ENCODE measurements at places on chromosomes 5 and 9.

DNA sequence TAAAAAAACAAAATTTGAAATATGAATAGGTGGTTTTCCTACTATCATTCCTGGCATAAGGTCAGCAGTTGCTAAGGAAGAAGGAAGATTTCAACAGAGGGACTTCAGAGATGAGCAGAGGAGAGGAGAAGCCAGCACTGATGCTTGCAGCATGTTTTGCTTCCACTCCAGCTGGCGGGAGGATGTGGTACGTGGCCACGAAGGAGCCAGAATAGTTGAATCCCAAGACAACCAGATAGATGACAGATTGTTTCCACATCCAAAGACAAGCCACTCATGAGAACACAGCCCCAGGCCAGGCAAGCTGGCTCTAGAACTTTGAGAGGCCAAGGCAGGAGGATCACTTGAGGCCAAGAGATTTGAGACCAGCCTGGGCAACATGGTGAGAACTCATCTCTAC lies 15.1 kb downstream of the TIMD4 start:
- no peak for DNase-seq

GRCh38 chr9:114184866-114185265 lies 29.5 kb downstream of the COL27A1 start:
- no peak for DNase-seq

- DNase-seq: no peak
Observed at GRCh38 chr5:63451188-63451587, 511.1 kb downstream of the HTR1A start.

- DNase-seq: no peak
Observed at GRCh38 chr5:172549696-172550095, 91.4 kb upstream of the NEURL1B start.

- DNase-seq: no peak
Observed at GRCh38 chr9:86921151-86921923, 26.0 kb downstream of the GAS1 start.

DNA sequence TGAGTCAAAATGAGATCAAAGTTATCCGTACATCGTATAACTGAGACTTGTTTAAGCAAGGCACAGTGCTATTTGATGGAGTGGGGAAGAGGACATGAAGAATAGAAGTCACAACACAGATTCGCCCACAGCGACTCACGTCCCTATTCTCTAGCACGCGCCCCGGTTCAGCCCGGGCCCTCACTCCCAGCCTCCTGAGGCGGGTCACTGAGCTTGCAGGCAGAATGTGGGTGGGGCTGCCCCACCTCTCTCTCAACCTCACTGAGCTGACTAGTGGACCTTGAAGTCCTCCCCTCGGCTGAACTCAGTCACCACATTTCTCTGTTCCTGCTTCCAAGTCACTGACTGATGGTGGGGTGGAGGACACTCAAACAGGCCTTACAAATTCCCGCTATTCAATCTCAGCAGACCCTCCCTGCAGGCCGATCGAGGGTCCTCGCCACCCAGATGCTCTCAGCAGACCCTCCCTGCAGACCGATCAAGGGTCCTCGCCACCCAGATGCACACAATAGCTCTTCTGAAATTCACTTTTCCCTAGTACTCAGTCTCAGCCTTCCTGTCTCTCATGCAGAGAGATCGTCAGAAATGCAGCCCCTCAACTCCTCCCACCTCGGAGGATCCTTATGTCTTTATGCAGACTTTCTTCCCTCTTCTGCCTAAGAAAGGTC lies 12.9 kb downstream of the GLDC start:
- no peak for DNase-seq

DNA sequence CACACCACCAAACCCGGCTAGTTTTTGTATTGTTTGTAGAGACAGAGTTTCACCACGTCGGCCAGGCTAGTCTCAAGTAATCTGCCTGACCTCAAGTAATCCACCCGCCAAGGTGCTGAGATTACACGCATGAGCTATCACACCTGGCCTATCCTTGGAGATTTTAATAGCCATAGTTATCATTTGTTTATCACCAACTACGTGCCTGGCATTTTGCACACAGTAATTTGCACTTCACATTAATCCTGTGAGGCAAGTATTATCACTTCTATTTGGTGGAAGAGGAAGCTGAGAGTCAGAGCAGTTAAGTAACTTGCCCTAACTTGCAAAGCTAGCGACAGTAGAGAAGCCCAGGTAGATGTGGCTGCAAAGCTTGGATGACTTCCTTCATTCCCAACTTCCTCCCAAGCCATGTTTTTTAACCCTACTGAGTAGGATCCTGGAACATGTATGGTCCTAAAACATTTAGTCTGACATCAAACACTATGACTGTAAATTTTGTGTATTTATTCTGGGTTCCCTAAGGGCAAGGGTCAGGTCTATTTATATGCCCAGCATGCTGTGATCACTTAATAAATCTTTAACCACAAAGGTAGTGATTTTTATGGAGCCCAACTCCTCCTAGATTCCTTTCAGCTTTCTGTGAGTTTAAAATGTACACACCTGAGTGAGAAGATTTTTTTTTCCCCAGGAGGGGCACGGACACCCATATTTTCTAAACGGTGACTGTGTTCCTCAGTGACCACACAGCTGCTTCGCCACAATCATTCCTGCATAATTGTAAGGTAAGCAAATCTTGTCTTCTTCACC lies 100.2 kb upstream of the RAI14 start:
- no peak for DNase-seq

DNA sequence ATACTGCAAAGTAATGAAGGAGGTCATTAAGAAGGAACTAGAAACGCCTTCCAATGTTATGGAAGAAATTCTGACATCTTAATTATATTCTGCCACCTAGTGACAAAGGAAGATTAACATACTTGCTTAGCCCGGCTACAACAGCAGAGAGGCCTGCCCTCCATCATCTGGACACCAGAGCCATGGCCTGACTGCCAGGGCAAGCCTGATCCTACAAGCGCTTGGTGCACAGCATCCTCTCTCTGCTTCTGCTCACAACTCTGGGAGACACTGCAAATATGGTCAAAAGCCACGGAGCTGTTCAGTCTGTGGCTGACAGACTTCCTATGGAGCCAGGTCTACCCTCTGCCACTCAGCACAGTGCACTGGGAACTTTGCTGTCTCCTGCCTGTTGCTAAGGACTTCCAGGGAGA lies 87.3 kb upstream of the SLC44A1 start:
- DNase-seq: no peak

DNA sequence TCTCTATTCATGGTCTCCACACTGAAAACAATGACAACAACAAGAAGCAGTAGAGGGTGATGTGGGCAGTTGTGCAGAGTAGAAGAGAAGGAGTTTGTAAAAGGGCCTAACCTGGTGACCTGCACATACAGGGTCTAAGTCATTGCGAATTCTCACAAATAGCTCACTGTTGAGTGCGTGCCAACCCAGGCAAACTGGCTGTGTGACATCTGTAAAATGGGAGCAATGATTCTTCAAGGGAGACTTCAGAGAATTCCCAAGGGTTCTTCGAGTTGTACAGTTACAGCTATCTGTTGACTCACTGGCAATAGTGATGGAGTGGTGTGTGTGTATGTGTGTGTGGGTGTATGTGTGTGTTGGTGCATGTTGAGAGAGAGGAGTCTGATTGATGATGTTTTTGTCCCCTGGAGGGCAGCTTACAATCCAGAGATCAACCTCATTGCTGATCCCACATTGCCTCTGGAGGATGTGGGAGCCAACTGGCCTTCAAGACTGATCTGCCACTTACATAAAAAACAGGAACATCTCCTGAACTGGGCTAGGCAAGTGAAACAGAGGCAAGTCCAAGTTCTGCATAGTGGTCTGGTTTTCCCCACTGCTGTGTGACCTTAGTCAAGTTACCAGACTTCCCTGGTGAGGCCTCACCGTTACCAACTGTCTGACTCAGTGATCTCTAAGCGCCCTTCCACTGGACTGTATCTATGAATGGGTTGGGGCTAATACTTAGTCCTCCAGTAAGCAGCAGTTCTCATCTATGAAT lies 3.2 kb downstream of the FAT2 start:
- DNase-seq: no peak

- no peak for DNase-seq
Observed at GRCh38 chr9:84170521-84171141, 169.9 kb downstream of the SLC28A3 start.

GRCh38 chr9:86069206-86069869 lies 30.0 kb downstream of the GOLM1 start:
- DNase-seq: no peak

- no peak for DNase-seq
Observed at GRCh38 chr9:37437010-37437409, 14.5 kb downstream of the GRHPR start.

DNA sequence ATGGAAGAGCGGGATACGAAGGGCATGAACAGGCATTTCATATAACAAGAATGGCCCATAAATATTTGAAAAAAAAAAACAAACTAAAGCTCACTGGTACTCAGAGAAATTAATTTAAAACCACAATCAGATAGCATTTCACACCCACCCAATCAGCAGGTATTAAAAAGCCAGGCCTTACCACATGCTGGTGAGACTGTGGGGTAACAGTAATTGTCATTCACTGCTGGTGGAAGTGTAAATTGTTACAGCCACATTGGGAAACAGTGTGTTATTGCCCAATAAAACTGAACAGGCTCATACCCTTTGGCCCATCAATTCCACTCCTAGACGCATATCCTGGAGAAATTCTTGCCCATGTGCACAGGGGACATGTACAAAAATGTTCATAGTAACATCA lies 66.0 kb downstream of the PLAC8L1 start:
- no peak for DNase-seq

DNA sequence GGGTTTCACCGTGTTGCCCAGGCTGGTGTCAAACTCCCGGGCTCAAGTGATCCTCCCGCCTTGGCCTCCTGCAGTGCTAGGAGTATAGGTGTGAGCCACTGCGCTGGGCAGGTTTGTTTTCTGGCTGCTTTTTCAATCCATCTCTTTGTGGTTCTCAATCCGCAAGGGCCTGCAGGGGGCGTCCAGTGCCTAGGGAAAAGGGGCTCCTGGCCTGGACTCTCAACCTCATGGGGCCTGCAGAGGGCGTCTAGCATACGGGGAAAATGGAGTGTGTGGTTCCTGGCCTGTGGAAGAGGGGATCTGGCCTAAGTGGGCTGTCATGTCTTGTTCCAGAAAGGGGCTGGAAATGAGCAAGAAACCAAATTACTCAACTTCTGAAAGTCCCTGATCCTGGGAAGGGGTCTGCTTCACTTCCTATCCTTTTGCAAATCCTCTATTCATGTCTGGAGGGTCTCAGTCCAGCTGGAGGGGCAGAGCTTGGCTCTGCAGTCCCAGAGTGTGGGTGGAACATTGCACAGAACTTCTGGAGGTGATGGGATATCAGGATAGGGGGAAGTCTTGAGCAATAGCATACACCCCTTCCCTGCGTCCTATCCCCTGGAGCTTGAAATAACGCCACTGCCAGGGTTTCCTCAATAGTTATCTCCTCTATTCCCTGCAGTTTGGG lies 12.7 kb upstream of the CCL27 start:
- peak; percentile 63 for DNase-seq

DNA sequence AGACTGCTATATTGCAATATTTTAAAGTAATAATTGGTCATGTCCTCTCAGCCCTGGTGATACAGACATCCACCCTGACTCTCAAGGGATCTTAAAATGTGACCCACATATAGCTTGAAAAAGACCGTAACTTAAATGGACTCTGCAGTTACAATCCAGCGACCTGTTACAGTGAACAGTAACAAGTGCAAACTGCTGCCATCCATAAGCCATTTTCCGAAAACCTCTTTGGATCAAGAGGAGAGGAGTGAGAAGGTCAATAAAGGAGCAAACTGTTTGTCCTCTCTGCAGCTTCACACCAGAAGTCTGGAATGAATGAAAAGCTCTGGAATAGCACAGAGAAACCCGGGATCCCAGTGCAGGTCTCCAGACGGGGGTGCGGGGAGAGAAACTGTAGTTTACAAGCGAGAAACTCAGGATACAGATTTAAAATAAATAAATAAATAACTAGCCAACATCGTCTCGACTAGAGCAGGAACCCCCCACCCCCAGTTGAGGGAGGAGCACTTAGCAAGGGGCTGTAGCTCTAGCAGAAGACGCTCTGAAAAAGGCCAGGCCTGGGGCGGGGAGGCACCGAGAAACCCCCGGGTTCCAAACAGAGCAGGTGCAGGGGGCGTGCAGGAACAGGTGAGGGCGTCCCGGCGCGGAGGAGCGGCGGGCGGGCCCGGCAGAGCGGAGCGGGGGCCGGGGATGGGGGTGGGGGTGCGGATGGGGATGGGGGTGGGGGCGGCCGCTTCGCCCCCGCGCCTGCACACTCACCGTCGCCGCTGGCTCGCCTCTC lies 572 bp downstream of the ZDHHC21 start:
- peak; percentile 24 for DNase-seq

DNA sequence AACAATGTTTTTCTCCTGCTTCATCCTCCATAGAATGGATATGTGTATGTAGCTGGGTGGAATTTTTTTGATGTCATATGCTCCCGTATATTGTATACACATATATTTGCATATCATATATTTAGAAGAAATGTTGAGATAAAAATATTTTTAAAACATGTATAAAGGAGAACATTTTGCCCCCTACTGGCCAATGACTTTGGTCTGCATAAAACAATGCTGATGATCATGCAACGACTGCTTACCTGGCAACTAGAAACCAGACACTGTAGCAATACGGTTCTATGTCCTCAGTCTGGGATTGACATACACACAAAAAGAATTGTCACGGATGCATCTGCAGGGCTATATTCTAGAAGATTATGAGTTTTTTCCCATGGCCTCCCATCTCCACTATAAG lies 503.6 kb downstream of the ELAVL2 start:
- no peak for DNase-seq

GRCh38 chr9:120942186-120943001 lies 15.8 kb upstream of the TRAF1 start:
- no peak for DNase-seq

GRCh38 chr9:133685653-133686609 lies 49.8 kb downstream of the DBH start:
- DNase-seq: no peak

DNA sequence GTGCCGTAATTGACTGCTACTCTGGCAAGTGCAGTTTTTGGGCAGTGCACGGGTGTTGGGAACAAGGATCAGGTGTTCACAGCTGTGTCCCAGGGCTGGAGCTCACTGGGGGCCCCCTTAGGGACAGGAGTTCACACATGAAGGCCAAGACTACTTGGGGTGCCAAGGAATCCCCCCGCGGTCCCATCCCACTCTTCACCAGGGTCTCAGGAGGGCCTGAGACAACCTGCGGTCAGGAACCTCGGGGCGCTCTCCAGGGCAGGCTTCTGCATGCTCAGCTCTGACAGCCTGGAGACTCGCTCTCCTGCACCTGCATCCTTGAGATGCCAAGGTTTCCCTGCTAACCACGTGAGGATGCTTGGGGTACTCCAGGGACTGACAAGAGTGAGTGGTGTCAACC lies 2.3 kb upstream of the MAN1B1 start:
- DNase-seq: no peak

DNA sequence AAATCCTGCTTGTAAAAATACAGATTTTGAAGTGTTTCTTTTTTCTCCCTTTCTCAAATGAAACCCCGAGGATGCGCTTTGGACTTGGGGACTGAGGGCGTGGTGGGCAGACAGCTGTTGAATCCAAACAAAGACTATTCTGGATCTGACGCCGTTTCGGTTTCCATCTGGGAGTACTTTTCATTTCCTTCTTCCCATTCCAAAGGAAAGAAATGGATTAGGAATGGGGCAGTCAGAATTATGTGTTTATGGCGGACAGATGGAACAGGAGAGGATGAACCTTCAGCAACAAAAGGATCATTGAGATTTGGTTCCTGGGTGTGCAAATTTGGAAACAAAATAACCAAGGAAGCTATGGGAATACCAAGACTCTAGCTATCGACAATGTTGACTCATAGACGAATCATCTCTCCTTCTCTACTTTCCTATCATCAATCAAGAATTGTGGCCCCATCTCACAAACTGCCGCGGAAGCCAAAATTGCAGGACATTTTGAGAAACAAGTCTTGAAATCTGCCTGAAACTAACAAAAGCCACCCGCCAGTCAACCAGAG lies 300.6 kb downstream of the PARP8 start:
- DNase-seq: no peak

Data from stimulated activated CD4-positive, alpha-beta T cell treated with anti-CD3 and anti-CD28 coated beads, Interleukin-4, amount 100 ng/mL, for 24 hours (primary cell).